ENCODE measurements at places on chromosomes 16 and 17.

GRCh38 chr16:12611006-12611477 lies 192.6 kb downstream of the CPPED1 start:
- no peak for DNase-seq

- DNase-seq: no peak
Measured at GRCh38 chr17:75094871-75095399, 7.2 kb downstream of the SLC16A5 start.

- no peak for DNase-seq
Measured at GRCh38 chr16:35734728-35735402, 2275.5 kb downstream of the TP53TG3F start.

GRCh38 chr16:666572-666971 lies 1.4 kb upstream of the RHOT2 start:
- DNase-seq: no peak

DNA sequence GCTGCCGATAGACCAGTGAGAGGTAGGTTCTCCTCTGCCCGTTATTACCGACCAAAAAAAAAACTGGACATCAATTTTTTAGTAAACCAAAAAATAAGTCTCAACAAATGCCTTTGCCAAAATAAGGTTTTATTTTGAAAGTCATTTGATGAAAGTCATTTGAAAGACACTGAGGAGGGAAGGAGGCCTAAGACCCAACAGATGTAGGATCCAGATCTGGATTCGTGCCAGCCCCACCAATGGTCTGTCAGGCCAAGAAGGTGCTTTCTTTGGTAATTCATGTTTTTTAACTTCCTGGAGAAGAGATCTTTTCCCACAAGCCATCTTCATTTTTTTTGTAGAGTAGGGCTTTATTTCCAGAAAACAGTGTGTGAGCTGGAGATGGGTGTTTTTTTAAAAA lies 18.1 kb downstream of the NTAN1 start:
- no peak for DNase-seq

DNA sequence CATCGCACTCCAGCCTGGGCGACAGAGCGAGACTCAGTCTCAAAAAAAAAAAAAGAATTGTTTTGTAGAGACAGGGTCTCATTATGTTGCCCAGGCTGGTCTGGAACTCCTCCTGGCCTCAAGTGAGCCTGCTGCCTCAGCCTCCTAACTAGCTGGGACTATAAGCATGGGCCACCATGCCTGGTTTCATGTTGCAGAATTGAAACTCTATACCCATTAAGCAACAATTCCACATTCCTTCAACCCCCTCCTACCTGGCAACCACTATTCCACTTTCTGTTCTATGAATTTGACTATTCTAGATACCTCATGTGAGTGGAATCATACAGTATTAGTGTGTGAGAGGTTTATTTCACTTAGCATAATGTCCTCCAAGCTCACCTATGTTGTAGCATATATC lies 24.5 kb downstream of the RNF135 start:
- no peak for DNase-seq

DNA sequence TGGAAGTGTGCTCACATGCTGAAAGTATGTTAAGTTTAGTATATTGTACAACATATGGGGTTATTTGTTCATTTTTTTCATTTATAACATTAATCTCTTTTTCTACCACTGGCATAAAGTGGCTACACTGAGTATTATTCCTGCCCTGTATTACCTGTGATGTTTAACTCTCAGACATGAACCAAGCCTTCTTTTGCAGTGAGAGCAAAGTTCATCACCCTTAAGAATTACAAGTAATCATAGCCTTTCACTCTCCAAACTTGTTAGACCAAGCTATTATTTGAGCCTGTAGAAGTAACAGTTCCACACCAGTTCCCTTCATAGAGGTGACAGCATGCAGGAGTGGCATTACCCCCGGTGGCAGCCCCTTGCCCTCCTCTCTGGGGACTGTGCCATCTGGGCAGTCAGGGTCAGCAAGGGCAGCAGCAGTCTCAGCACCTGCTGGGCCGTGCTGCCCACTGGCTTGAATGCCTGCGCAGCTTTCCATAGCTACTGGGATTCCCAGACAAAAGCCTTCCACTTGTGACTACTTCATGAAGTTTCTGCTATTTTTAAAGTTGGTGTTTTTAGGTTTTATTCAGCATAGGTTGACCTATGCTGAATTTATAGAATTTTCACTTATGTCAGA lies 71.3 kb downstream of the TMC6 start:
- no peak for DNase-seq

Data from cardiac fibroblast (primary cell).